ENCODE measurements at places on chromosomes 2 and 18.

DNA sequence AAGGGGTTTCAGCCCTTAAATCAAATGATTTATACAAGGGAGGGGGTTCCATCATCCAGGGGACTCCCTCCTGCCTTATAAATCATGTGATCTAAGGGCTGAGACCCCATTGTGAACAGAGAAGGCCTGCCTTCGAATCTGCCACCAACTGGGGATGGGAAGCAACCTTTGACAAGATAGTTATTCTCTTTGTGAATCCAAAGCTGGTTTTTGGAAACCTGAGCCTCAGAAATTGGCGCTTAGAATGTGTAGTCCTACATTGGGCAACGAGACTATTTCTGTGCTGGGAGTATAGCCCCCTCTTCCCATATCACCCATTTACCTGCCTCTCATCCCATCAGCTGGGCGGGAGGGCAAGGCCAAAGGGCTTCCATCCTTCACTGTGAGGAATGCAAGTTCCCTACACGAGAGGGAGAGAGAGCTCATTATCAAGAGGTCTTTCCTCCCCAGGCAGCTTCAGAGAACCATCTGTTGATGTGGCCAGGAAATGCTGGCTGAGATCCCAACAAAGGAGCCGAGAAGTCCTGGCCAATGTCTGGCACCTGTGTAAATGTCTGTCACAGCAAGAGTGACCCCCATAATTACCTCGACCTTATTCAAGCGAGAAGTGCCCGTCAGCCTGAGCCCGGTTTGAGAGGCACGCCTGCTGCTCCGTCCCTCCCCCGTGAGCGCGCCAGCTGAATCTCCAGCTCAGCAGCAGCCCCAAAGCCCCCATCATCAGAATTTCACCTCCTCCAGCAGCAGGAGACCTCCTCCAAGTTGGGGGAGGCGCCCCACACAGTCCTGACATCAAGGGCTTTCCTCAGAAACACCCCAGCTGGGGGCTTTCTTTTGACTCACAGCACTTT, 48.4 kb upstream of the APCDD1 start:
- no peak for DNase-seq

GRCh38 chr2:74461187-74462053, 3.2 kb downstream of the WBP1 start:
- DNase-seq = no peak

DNA sequence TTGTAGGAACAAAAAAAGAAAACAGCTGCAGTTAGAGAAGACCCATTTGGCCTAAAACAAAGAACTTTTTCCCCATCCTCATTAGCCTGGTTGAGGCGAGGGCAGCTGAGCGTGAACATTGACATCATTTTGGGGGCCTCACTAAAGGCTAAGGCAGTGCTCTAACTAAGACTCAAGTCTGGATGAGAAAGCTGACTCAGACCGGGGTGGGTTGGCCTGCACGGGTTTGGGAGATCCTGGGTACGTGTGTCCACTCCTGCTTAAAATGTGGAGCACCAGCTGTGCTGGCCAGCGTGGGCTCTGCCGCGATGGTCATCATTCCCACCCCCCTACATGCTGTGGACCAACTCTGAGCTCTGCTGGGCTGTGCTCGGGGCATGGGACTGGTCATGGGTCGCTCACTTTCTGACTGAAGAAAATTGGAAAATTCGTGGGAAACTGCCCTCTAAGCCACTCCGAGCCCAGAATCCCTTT, 86.0 kb upstream of the TMEM247 start:
- no peak for DNase-seq

GRCh38 chr2:177547122-177547521, 154.5 kb downstream of the AGPS start:
- no peak for DNase-seq

GRCh38 chr18:51461956-51462355, 264.5 kb upstream of the MEX3C start:
- DNase-seq = no peak

- DNase-seq = no peak
Measured at GRCh38 chr18:43392168-43392567, 114.9 kb upstream of the SYT4 start.

DNA sequence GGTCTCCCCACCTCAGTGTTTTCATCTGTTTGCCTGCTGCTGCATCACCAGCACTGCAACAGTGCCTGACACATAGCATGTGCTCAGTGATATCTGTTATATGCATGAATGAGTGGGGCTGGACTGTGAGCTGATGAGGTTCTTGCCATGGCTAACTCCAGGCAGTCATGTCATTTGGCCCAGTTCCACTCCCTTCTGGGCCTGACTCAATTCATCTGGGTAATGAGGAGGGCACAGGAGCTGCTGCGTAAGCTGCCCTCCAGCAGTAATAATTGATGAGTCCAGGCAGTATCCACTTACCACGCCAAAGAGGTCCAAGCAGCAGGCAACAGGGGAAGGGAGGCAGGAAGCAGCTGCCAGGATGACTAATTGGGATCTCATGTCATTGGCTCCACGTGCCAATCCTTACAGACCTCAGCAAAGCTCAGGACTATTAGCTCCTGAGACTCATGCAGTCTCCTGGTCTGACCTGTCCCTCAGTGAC, 34.1 kb upstream of the MAT2A start:
- DNase-seq = no peak

DNA sequence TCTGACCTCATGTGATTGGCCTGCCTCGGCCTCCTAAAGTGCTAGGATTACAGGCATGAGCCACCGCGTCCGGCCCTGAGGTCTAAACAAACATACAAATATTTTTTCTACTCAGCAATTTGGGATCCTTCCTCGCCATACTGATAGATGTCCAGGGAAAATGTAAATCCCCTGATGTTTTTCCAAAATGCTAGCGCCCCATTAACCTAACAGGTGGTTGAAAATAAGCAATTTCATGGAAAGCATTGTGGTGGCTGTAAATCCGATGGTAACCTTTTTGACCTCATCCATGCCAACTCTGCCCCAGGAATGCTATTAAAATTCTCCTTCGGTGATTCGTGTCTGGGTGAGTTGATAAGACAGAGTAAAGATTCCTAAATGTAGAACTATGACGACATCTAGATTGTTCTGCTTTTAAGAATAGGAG, 19.3 kb downstream of the GEMIN6 start:
- no peak for DNase-seq

DNA sequence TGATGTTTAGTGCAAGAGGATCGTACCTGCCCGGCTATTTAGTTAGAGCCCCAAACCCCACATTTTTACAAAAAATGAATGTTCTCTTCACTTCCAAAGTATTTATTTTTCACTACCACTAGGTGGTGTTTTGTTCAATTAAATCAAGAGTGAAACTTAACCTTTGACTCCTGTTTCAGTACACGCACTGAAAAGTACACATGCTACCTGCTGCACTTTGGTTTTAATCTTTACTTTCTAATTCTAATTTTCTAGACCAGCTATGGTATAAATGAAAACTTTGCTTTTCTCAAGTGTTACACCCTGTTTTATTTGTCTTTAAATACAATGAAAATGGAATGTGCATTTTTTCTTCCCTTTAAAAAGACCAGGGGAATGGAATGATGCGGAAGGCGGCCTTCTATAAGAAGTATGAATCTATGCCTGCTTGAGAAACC, 31.4 kb upstream of the CHN1 start:
- no peak for DNase-seq

- DNase-seq = no peak
Measured at GRCh38 chr2:96072746-96073145, 38.0 kb upstream of the GPAT2 start.
